HuH-7.5 (cell line): ENCODE measurements at places on chromosomes 7 and 10.

DNA sequence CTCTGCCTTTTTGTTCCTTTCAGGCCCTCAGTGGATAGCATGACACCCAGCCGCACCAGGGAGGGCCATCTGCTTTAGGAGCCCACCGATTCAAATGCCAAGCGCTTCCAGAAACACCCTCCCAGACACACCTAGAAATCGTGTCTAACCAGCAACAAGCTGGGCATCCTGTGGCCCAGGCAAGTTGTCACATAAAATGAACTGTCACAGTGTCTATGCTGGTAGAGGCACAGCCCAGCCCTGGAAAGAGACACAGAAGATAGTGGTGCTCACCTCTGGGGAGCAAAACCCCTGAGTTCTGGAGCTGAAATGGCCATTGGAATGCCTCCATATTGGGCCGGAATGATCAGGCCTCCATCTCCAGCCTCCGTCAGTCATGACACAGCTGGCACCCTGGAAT is 38.9 kb downstream of the ECHDC3 start:
- DNase-seq, result no peak

DNA sequence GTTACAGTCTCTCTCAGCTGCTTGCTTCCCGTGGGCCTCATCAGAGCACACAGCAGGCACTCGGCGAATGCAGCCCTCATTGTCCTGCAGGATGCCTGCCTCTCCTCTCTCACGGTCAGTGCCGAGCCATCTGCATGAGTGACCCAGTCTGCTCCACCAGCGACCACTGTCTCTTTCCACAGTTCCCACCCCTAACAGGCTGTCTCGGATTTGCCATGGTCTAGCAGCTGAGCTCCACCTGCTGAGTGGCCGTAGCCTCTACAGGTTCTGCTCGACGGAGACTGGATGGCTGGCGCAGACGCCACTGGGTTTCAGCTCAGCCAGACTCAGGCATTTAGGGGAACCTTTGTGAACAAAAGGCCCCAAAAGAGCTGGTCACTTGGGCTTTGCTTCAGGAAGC is 209.4 kb upstream of the FOXK1 start:
- no peak for DNase-seq

DNA sequence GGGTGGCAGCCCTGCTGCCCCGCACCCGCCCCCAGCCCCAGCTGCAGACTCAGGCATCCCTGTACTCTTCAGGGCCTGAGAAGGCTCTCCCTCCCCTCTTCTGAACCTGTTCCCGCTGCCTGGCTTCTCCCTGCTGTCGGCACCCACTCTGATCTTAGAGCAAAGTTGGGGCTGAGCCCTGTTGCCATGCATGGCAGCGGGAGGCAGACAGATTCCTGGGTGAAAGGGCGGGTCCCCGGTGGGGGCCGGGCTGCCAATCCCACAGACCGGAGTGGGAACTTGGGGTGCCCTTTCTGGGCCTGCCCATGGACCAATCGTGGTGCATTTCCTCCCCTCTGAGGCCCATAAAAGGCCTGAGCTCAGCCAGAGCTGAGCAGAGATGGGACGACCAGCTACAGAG is 80.7 kb downstream of the SPDYE5 start:
- DNase-seq, result no peak

GRCh38 chr10:93160140-93160539 is 86.4 kb downstream of the CYP26A1 start:
- no peak for DNase-seq

DNA sequence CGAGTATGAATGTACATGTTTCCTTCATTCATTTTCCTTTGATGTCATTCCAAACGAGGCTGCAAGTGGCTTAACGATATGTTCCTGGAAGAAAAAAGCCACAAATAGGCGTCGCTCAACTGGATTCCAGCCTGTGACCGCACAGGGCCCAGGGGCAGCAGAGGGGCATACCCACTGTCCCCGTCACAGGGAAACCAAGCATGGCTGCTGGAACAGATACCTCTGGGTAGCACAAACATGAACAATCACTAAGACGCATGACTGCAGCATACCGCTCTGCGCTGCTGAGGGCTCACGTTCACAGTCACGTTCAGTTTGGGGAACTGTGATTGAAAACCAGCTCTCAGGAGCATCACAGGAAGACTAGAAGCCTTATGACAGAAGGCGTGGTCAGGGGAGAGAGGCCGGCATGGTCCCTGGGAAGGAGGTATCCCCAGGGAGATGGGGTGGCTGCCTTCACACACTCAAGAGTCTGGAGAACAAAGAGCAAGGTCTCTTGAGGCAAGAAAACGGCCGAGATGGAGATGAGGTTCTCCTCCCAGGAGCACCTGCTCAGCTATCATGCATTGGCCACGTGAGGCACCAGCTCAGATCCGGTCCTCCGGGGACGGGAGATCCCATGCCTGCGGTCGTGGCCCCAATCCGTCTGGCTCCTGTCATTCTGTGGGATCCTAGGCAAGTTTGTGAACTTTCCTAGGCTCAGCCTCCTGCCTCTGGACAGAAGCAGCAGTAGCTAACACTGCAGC is 213.6 kb downstream of the DIP2C start:
- no peak for DNase-seq

- DNase-seq, result no peak
Measured at GRCh38 chr7:66558660-66559465, 69.8 kb upstream of the KCTD7 start.

- no peak for DNase-seq
Measured at GRCh38 chr7:12133865-12134264, 77.2 kb upstream of the TMEM106B start.

DNA sequence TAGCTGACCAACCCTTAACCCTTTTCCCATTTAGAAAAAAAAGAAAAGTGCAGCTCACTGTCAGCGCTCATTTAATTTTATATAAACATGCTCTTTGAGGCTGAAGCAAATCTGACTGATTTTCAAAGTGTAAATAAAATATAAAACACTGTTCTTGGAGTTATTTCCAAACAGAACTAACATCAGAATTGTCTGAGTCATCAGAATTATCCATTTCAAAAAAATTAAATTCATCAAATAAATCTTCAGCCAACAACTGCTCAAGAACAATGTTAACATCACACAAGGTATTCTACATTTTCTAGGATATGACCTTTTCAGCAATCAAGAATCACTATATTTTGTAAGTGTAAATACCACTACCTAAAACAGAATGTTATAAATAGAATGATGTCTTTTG is 93.6 kb downstream of the MAGI2 start:
- DNase-seq, result no peak

- no peak for DNase-seq
Measured at GRCh38 chr7:5797716-5798115, 16.3 kb upstream of the RNF216 start.

- no peak for DNase-seq
Measured at GRCh38 chr10:109556399-109556798, 366.9 kb downstream of the XPNPEP1 start.

DNA sequence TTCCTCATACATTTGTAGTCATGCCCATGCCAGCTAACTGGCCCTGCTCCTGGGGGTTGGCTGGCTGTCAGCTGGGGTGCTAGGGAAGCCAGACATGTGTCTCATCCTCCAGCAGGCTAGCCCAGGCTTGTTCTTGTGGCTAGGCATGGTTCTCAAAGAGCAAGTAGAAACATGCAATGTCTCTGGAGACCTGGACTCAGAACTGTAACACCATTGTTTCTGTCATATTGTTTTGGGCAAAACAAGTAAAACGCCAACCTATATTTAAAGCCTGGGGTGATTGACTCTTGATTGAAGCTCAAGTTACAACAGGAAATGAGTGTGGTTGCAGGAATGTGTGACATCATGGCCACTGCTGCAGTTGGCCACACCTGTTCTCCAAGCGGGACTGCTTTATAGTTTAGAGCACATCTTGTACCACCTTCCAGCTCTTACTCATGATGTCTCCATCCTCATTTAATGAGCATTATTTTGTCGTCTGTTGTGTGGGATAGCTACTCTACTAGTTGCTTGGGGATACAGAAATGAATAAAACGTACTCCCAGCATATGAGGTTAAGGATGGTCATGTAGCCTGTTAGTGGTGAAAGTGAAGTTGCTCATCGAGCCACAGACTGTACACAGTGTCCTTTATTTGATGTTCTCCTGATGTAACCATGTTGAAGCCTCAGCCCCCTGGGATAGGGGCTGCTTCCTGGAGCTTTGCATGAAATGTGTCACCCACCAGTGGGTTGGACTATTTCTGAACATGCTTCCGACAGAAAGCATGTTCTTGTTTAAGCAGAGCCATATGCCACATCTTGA is 168.4 kb downstream of the SORCS3 start:
- DNase-seq, result no peak

- DNase-seq, result no peak
Measured at GRCh38 chr10:127127822-127128221, 68.6 kb downstream of the INSYN2A start.

- no peak for DNase-seq
Measured at GRCh38 chr7:43868681-43869005, 674 bp downstream of the MRPS24 start.

DNA sequence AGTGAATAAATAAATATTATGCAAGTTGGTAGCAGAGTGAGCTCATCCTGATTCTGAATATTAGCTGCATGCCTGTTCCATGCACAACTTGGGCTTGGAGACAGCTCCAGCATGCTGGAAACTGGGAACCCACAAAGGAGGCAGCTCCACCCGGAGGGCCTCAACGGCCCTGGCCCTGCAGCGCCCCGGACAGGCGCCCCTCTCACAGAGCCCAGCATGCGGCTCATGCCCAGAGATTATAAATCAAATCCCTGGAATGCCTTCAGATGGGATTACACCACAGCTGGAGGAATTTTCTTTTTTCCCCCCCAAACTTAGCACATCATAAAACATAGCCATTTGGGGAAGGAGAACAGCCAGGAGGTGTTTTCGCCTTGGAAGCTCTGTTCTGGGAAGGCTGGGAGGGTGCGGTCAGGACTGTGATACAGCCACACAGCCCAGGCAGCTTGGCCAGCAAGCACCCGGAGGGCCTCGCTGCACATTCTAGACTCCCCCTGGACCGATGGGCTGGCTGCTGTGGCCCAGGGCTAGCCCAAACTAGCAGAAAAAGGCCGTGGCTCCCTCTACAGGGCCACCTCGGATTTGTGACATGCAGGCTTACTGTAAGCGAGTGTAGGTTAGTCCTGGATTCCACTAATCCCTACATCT is 102.4 kb downstream of the PTPN20 start:
- no peak for DNase-seq

DNA sequence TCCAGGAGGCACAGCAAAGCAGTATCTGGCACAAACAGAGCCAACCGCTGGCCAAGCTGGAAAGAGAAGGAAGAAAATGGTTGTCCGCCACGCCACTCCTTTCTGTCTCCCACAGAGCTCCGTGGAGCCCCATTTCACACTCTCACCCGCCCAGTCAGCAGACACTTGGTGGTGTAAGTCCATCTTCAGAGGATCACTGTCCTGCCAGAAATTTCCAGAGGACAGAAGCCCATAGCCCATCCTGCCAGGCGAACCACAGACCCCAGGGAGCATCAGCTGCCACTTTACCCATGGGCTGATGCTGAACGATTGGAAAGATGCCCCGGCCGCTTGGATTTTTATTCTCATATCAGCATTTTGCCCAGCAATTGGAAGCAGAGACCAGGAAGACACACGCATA is 144.7 kb upstream of the LYZL2 start:
- no peak for DNase-seq

GRCh38 chr10:78333362-78334143 is 299.9 kb downstream of the RPS24 start:
- no peak for DNase-seq

DNA sequence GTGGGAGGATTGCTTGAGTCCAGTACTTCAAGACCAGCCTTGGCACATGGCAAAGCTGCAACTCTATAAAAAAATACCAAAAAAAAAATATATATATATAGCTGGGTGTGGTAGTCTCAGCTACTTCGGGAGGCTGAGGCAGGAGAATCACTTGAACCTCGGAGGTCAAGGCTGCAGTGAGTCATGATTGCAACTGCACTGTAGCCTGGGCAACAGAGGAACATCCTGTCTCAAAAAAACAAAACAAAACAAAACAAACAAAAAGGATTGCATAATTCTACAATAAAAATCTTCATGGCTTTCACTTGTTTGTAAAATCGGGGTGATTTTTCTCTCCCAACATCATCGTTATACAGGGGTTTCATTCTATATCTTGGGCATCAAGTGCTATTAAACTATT is 35.1 kb downstream of the GUSB start:
- no peak for DNase-seq

DNA sequence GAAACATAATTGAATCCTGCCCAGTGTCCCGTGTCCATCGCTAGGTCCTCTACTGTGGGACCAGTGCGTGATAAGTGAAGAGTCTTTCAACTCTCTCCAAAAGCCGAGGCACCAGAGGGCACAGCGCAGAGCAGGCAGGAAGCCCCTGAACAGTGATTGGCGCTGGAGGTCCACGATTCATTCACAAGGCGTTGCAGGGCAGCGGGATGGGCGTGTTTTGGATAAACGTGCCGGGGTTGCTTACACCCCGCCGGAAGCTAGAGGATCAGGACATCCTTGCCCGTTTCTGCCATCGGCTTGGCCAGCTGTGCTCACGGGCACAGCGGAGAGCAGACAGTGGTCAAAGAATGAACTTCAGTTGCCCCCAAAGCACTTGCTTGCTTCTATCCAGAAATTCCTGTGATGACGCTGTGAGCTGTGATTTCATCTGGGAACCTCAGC is 86.0 kb upstream of the PFKP start:
- no peak for DNase-seq

DNA sequence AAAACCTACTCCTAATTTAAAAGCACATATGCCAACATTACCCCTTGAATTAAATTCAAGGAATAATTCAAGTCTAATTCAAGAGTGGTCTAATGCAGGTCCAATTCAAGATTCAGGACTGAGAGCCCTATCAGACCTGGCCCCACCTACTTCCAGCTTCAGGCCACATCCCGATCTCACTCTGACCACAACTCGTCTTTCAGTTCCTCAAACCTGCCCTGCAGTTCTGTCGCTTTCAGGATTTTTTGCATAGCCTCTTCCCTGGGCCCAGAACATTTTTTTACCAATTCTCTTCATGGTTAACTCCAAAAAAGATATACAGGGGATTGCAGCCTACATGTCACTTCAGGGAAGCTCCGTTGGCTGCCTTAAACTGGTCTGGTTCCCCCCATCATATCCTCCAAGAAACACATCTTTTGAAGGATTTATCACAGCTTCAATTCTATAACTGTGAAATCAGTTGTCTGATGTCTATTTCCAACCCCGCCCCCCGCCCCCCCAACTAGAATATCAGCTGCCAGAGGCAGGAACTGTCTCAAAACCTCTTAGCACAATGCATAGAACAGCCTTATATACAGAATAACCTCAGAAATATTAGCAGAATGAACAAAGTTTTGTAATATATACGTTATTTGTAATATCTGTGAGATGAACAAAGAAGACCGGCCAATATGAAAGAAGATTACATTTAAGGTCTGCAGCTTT is 20.8 kb downstream of the CCDC6 start:
- no peak for DNase-seq

DNA sequence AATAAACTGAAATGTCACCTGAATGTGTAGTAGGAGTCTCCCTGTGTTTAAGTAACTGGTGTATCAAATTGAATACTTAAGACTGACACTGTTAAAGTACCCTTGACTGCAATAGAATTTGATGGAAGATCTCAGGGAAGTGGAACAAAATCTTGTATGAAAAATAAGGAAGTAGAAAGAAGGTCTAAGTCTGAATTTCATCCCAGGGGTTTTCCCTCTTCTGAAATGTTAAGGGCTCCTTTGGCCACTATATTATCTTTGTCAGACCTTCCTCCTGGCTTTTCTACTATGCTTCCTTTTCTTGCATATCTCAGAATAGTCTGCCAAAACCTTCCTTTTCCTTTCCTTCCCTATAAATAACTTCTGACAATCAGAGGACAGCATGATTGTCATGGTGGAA is 59.6 kb downstream of the BLNK start:
- DNase-seq, result no peak
